ENCODE measurements at places on chromosomes 16 and 17. TPM values are rescaled to one million over a fixed set of nuclear protein-coding genes. Genes with fewer than 3 reads are reported as not detected.
A peak's percentile ranks its signal among the peaks of the same experiment; 100 is the strongest.

- no peak for DNase-seq
Observed at GRCh38 chr17:31678431-31678830, 180.6 kb downstream of the COPRS start.

DNA sequence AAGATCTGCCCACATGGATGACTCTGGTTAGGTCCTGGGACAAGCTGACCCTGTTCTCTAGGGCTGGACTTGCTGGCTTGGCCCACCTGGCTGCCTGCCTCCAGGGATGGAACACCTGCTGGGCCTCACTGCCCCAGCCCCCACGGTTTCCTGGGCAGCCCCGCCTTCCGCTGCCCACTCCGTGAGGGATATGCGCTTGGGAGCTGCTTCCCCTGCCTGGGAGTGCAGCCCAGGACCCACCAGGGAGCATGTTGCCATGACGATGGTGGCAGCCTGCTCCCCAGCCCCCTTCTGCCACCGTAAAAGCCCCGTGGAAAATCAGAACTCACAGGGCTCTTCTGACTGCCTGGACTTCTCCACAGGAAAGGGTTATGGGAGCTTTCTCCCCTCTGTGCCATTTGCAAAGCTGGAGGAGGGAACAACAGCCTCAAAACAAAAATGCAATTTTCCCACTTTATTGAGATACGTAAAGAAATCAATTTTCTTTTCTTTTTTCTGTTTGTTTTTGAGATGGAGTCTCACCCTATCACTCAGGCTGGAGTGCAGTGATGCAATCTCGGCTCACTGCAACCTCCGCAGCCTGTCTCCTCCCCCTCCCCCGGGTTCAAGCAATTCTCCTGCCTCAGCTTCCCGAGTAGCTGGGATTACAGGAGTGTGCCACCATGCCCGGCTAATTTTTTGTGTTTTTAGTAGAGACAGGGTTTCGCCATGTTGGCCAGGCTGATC, 18.0 kb upstream of the GAS7 start:
- no peak for DNase-seq

DNA sequence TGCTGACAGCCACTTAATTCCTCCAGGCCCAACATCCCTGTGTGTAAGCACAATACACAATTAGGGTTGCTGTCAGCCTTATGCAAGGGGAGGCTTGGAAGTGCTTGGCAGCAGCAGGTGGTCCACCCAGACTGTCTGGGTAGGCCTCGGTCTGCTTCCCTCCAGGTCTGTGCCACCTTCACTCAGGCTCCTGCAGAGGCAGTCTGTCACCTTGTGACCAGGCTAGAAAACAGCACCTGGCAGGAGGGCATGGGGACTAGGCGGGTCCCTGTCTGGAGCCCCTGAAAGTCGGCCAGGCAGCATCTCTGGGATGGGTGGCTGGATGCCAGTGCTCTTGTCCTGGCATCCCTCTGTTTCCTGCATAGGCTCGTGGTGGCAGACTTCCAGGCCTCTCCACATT, 578.1 kb downstream of the KCNJ18 start:
- no peak for DNase-seq

Gene KPNB1
- 259 TPM for total RNA-seq

DNA sequence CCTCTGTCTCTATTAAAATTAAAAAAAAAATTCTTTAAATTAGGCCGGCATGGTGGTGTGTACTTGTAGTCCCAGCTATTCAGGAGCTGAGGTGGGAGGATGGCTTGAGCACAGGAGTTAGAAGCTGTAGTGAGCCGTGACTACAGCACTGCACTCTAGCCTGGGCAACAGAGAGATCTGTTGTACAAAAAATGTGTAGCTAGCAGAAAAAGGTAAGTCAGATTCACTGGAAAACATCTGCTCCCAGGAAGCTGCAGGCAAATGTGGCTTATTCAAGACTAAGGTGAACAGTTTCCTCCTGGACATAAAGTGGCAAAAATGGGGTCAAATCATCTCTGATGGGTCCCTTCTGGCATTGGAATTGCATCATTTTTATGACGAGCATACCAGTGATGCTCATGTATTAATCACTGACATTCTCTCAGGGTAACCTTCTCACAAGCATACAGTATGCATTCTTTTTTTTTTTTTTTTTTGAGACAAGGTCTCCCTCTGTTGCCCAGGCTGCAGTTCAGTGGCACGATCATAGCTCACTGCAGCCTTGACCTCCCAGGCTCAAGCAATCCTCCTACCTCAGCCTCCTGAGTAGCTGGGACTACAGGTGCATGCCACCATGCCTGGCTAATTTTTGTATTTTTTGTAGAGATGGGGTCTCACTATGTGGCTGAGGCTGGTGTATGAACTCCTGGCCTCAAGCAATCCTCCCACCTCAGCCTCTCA, 48.7 kb downstream of the CPPED1 start:
- no peak for DNase-seq

DNA sequence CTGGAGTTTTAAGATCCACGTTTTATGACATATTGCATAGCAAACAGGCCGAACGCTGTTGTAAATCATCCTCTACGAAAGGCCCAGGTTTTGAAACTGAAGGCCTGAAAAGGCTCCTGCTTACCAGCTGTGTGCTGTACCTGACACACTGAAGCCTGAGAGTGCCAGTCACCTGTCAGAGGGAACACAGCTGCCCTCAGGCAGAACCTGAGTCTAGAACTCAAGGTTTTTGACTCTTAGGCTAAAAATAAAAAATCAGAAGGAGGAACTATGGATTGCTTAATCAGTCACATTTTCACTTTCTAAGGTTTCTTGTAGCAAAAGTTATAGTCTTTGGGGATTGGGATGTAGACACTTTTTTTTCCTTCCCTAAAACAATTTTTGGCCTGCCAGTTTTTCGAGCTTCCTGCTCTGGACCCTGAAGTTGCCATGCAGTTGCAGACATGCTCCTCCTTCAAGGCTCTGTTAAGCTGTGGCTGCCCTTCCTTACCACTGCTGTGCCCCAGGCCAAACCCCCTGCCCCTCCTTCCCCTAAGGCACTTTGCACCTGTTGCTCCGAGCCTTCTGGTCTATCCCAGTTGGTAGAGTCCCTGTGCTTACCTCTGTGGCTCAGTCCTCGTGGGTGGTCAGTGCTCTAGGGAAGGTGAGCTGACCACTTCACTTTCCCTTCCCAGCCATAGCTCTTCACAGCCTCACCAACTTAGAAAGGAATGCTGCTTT, 56.6 kb downstream of the TENT4B start:
- DNase-seq: no peak

- DNase-seq: no peak
Observed at GRCh38 chr17:50289991-50290702, 15.9 kb downstream of the TMEM92 start.

Gene HBA2
- 9.9 TPM for total RNA-seq

DNA sequence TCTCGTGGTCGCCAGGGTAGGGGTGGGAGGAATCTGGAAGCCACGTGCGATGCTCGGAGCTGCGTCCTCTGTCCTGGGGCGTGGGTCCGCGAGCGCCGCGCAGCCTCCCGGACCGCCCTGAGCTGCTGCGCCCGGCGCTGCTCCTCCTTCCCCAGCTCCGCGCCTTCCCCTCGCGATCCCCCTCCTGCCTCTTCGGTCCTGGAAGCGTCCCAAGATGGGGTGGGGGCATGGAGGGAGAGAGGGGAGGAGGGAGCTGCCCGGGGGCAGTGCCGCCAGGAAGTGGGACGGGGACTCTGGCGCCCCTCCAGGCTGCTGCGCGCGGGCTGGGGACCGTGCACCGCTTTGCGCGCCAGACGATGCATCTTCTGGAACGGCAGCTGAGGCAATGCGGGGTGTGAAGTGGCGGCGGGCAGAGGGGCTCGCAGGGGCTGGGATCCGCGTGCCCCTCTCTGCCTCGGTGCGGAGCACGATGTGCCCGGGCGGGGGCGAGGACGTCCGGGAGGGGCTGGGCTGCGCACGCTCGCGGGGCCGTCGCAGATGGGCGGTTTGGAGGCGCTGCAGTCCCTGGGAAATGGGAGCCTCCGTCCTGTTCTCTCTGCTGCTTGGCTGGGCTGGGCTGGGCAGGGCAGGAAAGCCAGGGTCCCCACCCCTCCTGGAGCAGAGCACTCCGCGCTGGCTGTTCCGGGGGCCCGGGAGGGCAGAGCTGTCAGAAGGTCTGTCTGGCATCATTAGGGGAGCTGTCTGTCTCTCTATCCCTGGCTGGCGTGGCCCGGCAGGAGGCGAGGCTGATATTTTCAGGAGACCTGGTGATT, 388.0 kb downstream of the SEC14L1 start:
- DNase-seq: no peak

DNA sequence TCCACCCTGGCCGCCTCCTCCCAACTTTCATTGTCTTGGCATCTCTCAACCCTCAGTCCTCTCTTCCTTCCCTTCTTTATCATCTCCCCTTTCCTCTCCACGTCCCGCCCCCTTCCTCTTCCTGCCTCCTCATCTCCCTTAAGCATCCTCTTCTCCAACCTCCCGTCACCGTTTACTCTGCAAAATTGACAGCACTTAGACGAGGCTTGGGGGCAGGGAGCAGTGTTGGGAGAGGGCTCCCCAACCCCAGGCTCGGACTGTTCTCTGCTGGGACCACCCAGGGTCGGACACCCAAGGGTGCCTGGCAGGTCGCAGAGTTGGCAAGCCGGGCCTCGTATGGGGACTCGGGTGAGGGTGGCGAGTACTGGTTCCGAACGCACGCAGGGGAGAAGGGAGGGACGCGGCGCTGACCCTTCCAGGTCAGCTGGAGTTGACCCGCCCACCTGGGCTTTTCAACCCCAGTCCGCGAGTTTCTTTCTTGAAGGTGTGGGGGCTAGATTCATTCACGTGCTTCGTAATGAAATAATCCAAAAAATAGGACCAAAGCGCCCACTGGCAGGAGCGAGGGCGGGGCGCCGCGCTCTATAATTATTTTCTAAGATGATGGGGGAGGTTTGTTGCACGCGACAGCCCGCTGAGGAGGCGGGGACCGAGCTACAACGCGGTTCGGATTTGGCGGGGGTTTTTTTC, 775 bp upstream of the PAGR1 start:
- no peak for DNase-seq

- DNase-seq: no peak
Observed at GRCh38 chr16:13997933-13998332, 73.2 kb upstream of the MRTFB start.

DNA sequence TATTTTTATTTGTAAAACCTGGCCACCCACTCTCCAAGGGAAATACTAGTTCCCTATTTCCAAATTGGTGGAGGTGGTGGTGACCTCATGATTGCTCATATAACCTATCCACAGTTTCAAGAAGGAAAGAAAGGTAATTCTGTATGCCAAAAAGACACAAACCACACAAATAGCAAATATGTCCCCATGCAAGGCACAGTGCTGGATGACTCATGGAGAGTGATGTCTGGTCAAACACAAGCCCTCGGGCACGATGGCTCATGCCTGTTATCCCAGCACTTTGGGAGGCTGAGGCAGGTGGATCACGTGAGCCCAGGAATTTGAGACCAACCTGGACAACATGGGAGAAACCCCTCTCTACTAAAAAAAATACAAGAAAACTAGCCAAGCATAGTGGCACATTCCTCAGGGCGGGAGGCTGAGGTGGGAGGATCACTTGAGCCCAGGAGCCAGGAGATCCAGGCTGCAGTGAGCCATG, 64.2 kb downstream of the GNA13 start:
- no peak for DNase-seq

Gene CACNG1
- total RNA-seq: not detected

Gene OTOP2
- total RNA-seq: not detected

DNA sequence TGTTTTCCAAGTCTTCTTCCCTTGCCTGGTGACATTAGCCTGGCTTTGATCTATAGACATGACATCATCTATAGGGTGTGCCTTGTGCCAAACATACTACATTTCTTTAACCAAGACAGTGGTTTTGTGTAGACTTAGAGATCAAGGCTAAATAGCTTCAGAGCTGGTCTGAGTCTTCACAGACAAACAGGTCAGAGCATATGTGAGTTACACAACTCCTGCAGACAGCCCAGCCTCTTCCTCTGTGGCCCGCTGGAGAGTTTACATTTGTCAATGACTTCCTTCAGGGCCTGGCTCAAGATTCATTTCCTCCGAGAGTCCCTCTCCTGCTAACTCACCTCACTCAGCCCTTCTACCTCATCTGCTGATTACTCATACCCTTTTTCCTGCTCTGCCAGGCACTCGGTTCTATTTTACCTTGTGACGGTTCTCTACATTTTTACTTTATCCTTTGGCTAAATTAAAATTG, 73.1 kb upstream of the TANC2 start:
- DNase-seq: no peak

- DNase-seq: no peak
Observed at GRCh38 chr16:53111078-53111791, 56.4 kb downstream of the CHD9 start.

Gene TRAP1
- 54.6 TPM for total RNA-seq

DNA sequence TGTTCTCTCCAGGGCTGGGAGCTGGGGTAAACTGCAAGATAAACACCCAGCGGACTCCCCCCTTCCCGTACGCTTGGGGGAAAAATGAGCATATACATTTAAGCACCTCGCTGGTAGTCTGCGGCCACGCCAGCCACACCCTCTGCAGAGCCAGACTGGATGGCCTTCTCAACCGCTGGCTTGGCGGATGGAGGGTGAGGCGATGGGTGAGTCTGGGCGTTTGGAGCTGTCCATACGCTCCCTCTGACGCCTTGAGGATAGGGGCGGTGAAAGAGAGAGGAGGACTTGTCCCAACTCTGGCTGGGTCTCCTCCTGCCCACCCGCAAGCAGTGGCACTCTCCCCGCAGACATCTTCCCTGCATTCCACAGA, 1.0 kb downstream of the ITGA3 start:
- DNase-seq: no peak

- peak; percentile 49 for DNase-seq
Observed at GRCh38 chr16:27366687-27367460, 35.1 kb upstream of the IL21R start.

GRCh38 chr16:85363881-85364280, 249.2 kb upstream of the GSE1 start:
- DNase-seq: no peak

DNA sequence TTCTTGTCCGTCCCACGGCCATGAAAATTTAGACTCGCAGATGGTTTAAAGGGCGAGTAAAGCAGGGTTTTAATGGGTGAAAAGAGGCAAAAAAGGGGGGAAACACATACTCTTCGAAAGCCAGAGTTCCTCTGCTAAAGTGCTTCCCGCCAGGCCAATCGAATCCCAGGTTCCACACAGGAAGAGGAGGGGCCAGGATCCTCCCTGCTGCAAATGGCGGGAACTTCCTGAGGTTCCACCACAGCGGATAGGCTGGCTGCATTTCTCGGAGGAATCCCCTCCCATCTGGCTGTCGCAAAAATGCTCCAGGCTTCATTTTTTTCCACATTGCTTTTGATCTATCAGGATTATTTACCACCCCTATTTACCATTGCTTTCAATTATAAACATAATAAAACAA, 670.1 kb upstream of the CA10 start:
- no peak for DNase-seq

Gene CBX8
- 4.0 TPM for total RNA-seq

Gene SPEM2
- not detected for total RNA-seq

DNA sequence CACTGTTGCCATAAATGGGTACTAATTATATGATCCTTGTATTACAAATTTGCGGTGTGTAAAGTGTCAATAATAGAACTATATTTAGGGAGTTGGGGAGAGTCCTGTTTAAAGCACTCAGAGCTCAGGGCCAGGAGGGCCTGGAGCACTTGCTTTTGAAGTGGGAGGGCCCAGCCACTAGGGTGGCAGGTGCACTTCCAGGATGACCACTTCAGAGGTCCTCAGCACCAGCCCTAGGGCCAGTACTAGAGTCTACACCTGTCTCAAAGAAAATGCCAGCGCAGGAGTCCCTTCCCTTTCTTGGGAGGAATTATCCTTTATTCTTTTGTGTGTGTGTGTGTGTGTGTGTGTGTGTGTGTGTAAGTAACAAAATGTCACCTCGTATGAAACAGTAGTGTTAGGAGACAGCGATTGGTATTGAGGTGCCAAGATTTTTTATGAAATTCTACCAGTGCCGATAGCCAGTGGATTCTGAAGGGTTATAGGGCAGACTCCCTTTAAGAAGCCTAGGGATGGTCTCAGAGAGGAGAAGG, 31.9 kb downstream of the MYO18A start:
- no peak for DNase-seq

- no peak for DNase-seq
Observed at GRCh38 chr17:15392326-15392741, 50.9 kb upstream of the TEKT3 start.
